ENCODE measurements at places on chromosomes 1 and 21. TPM values are rescaled to one million over a fixed set of nuclear protein-coding genes. Genes with fewer than 3 reads are reported as not detected.

The ATP6V0B gene
- total RNA-seq, result 76.4 TPM

The GBP7 gene
- not detected for total RNA-seq

DNA sequence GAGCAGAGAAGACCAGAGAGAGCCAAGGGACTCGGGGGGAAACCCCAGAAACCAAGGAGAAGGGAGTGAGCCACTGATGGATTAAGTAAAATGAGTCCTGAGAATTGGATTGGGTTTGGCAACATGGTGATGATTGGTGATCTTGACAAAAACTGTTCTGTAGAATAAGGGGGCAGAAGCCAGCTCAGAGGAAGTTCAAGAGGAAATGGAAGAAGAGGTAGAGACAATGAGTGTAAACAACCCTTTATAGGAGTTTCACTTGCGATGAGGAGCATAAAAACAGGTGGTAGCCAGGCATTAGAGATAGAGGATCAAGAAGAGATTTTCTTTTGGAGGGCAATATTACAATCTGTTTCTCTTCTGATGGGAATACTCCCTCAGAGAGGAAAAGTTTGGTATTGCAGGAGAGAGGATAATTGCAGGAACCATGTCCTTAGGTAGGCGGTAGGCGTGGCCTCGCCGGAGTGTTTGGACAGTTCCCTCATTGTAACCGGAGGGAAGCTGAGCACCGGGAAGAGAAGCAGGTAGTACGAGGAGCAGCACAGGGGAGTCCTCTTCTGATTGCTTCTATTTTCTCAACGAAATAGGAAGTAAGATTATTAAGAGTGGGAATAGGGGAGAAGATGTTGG, 68.4 kb upstream of the TENT5C start:
- DNase-seq, result peak; percentile 36

- DNase-seq, result no peak
These were observed 312.9 kb downstream of the HHAT start for GRCh38 chr1:210641582-210641981.

DNA sequence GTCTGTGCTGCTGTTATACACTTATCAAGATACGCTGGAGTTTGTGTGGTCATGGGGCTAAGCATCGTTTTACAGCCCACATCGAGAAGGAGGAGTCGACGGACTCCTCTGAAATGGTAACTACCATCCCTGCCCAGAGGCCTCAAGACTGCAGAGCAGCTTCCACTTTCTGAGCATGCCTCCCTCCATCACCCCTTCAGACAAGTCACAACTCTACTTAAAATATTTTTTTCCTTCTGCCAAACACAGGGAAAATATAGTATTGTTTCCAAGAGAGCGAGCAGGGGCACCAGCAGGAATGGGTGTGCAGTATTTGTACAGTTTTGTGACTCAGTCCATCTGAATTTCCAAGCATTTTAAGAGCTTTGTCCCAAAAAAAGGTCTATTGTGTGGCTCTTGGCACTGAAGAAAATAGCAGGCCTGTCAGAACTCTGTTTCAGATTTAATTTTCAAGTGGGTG, 14.1 kb downstream of the EVA1C start:
- DNase-seq, result peak; percentile 23

GRCh38 chr1:63693944-63694571, 79.8 kb upstream of the ROR1 start:
- DNase-seq, result no peak

DNA sequence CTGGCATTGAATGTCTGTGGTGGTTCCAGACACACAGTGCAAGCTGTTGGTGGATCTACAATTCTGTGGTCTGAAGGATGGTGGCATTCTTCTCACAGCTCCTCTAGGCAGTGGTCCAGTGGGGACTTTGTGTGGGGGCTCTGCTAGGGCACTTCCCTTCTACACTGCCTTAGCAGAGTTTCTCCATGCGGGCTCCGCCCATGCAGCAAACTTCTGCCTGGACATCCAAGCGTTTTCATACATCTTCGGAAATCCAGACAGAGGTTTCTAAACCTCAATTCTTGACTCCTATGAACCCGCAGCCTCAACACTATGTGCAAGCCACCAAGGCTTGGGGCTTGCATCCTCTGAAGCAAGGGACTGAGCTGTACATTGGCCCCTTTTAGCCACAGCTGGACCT, 43.0 kb downstream of the RGS18 start:
- no peak for DNase-seq

DNA sequence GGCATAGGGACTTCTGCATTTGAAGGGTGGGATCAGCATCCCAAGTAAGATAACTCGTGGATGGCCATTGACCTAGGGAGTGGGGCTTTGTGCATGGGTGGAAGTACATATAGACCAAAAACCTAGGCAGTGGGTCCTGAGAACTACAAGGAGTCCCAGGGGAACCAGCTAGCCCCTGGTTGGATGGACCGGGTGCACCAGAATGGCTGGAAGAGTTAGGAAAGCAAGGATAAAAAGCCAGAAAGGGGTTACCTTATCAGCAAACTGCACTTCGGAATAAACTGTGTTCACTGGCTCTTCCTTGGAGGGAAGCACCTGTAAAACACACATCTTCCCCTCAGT, 26.6 kb upstream of the SLAMF6 start:
- DNase-seq, result no peak

- no peak for DNase-seq
These were observed 73.2 kb downstream of the ADGRL2 start for GRCh38 chr1:81873946-81874345.

DNA sequence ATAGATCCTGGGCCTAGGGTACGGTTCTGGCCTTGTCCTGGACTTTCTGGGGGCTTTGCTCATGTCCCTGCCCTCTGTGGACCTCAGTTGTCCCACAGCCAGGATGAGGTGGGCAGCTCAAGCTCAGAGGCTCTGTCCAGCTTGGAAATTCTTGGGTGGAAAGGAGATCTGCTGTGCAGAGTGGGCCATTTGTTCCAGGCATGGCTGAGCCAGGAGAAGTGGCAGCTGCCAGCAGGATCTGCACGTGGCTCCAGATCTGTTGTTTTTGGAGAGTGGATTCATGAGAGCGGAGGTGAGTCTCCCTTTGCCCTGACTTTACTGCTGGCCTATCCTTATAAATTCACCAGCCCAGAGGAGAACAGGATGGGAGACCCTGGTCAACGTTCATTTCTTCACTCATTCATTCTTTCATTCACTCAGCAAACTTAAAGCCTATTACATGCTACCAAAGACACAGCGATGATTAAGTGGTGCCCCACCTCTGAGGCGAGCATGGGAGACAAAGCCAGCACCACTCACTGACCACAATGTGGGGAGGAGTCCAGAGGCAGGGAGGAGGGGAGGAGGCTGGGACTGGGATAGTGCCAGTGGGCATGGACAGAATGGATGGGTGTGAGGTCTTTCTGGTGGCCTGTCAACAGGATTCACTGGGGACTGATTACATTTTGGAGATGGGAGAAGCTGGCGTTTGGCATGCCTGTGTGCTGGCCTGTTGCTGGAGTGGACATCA, 205.1 kb downstream of the TRABD2B start:
- no peak for DNase-seq

- DNase-seq, result no peak
These were observed 55.8 kb upstream of the SELENON start for GRCh38 chr1:25744140-25744581.

DNA sequence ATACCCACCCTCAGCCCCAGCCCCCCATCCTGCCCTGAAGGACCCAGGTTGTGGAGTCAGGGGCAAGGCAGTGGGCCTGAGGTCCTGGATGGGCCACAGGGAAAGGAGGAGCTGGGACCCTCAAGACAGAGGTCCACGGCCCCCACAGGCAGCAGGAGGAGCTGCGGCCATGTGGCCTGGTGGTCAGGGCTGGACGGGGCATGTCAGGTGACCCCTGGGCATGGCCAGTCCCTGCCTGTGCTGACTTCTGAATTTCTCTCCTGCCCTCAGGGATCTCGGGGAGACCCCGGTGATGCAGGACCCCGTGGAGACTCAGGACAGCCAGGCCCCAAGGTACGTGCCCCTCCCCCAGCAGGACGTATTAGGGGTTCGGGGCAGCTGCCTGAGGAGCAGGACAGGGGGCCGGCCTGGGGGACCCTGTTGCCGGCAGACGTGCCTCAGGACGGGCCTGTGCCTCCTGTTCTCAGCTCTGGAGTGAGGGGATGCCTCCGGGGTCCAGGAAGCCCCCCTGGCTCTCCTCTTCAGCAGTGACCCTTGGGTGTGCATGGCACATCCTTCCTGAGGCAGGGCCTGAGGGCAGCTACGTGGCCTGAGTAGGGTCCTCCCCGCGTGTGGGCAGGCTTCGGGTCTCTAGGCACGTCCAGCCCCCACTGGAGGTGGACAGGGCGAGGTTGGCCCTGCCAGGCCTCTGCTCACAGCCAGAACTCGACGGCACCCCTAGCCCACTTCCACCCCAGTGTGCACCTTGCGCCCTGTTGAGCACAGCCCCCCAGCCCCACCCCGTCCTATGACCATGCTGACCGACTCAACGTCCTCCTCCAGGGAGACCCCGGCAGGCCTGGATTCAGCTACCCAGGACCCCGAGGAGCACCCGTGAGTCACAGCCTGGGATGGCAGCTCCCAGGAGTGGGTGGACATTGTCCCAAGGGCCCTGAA, 23.6 kb downstream of the COL6A2 start:
- DNase-seq, result no peak

GRCh38 chr1:62439652-62440371, 3.0 kb downstream of the USP1 start:
- peak; percentile 43 for DNase-seq
